D721Med (cell line): ENCODE measurements at places on chromosomes 2 and 18.

DNA sequence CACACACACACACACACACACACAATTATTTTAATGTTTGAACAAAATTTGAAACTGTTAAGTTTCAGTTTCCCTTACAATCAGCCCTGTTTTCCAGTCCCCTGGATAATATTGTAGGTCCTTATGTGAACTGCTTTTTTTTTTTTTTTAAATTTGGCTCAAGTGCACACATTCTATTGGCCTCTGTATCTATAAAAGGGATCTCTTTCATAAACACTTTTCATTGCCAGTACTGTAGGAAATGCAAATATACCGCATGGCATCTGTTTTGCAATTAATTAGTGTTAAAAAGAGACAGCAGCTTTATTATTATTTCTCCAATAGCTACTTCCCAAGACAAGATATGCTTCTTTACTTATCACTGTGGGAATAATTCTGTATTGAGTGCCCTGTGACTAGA lies 738.7 kb downstream of the EPHA4 start:
- DNase-seq: no peak

DNA sequence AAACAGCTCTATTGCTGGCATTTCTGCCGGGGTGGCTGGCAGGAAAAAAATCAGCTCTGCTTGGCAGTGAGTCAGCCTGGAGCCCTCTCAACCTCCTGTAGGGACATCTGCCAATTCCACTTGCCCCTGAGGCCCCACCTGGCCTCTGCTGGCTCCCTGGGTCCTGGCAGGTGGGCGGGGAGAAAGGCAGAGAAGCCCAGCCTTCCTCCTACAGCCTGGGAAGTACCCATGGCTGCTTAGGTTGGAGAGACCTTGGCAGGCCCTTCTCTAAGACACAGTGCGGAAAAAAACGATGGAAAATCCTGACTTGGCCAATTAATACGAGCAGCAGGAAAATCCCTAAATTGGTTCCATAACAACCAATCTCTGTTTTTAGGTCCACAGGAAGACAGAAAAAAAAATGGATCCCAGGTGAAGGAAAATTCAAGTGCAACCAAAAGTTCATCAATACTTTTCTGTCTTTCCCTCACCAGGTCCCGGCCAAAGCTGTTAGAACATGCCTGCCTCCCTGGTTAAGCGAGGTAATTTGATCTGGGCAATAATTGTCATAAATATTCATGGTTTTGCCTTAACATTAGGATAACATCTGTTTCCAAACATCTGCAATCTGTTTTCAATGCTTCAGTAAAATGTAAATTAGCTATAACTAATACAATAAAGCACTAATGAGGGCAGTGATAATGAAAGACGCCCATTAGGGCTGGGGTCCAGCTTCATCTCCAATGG lies 245.9 kb downstream of the TFCP2L1 start:
- no peak for DNase-seq

DNA sequence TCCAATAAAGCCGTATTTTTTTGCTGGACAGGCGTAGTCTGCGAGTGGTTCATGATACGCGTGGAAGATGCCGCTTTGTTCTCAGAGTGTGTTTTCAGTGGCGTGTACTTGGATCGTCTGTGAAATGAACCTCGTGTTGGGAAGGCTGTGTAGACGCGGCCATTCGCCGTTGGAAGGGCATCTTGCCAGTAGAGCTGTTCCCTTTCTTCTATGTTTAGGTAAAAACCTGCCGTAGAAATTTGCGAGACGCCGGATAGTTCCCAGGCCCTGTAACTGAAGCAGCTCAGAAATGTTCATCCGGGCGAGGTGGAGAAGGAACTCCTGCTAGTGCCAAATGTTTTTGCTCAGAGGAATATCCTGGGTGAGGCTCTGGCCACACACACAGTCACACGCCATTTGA lies 133.6 kb downstream of the NFATC1 start:
- DNase-seq: no peak

DNA sequence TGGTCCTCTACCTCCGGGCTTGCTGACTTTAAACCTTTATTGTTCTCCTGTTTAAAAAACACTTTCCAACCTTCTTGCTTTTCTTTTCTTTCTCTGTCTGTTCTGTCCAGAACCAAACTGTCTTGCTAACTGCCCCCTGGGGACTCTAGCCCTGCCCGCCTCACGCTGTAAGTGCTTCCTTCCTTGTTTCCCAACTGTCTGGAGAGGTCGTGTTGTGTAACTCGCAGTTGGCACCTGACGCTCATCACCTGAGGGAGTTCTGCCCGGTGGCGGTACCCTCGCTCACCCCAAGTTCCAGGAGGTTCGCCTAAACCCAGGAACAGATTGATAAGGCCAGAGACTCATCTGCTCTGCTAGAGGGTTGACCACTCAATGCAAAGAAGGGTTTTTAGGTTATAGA lies 123.4 kb downstream of the MTCL1 start:
- no peak for DNase-seq

- DNase-seq: no peak
These were observed 62.3 kb upstream of the YWHAQ start for GRCh38 chr2:9693196-9693491.

- no peak for DNase-seq
These were observed 100.2 kb downstream of the AGAP1 start for GRCh38 chr2:235594041-235594440.

GRCh38 chr2:45494275-45494977 lies 116.6 kb downstream of the SRBD1 start:
- no peak for DNase-seq
